ENCODE measurements at places on chromosomes 6 and 20.

DNA sequence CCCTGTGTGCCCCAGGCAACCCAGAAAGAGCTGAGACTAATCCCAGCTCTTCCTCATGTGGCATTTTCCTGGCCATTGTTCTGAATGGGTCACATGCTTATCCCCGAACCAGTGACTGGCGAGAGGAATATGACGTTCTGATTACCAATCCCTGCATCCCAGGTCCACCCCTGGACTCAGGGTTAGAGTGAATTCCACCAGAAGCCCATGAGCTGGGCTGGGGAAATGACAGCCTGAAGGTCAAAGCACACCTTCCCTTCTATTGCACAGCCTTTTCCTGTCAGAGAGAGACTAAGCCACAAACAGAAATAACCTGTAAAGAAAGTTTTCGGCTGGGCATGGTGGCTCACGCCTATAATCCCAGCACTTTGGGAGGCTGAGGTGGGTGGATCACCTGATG lies 70.9 kb downstream of the ZNF217 start:
- no peak for DNase-seq

DNA sequence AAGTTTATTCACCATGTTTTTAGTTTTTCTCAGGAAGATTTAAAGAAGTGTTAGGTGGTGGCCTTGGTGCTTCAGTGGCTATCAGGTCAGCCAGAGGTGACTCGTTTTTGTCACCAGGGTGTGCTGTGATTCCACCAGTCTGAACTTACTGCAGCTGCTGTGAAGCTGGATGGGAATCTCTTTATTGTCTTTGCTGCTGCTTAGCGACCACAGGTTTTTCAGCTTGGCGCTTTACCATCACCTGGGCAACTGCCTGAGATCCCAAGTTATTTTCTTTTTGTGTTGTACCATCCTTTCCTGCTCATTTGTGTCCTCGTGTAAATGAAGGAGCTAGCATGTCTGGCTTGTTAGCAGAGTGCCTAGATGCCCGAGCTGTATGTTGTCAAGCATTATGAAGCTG lies 146.9 kb downstream of the MACROD2 start:
- DNase-seq, result no peak

DNA sequence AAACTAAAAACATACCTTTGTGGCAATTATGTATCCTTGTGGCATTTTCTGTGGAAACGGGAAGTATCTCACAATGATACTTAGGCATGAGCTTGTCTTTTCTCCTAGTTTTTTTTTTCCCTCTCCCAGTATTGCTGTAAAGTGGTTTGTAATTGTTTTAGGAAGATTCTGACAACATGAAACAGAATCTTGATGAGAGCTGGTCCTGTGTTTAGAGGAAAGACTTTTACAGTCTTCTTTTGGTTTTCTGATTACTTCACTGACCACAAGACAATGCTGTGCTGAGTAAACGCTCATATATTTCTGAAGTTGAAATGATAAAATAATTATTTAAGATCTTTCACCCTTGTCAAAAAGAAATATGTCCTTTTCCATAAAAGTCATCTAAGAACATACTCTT lies 201.2 kb downstream of the FOXC1 start:
- no peak for DNase-seq

DNA sequence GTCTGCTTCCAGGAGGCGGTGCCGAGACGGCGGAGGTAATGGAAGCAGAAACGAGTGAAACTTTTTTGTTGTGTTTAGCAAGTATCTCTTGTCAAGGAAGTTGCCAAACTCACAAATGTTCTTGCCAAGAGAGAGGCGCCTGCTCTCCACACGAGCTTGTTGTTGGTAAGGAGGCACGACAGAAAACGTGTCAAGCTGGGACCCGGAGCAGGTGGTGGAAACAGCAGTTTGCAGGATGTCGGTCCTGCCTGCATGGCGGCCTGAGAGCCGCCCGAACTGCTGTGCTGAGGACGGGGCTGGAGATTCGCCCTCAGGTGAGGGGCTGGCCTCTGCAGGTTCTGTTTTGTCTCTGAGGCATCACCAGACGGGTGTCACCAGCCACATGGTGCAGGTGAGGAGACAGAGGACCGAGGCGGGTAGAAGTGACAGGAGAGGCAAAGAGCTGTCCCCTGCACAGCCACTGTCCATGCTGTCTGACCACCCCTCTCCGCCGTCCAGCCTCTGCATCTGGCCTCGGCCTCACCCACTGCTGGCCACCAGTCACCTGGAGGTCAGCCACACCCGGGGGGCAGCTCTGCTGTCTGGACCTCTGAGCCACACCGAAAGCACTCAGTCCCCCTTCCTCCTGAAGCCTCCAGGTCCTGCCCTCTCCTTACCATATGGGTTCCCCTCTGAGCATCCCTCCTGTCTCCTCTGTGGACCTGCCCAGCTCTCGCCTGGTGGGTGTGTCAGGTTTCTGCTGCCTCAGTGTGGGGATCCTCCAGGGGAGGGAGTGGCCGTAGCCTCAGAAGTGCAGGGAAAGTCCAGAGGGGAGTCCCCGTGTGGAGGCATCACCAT lies 261.5 kb downstream of the TAF4 start:
- DNase-seq, result peak; percentile 11

DNA sequence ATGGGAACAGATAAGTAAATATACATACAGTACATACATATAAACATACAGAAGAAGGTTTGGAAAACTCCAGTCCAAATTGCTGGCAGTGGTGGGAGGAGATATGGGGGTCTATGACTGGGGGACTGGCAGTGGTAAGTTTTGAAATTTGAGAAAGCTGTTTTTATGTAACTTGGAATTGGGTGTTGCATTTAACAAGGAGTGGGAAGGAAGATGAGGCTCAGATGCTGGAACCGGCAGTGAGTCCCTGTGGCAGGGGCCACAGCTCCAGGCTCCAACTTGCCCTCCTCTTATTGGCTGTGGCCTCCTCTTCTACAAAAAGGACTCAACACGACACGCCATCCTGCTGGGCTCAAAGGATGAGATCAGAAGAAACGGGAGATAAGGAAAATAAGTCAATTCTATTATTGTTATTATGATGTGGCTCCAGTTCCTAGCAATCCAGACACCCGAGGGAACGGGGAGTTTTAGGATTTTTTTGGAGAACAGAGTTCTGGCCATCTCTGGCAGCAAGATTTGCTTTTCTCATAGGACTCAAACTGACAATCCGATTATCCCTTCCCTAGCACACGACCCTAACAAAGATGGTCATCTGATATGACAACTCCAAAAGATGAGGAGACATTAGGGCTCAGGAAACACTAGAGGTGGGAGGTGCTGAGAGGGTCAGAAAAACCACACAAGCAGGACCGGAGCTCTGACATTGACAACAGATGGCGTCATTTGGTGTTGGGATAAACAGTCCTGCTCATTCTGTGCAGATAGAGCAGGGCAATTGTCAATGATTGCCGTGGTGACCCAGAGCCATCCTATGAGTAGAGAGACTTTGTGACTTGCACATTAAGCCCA lies 6.0 kb upstream of the TGM2 start:
- no peak for DNase-seq

GRCh38 chr20:21183722-21184121 lies 57.8 kb downstream of the KIZ start:
- DNase-seq, result no peak

- DNase-seq, result no peak
Measured at GRCh38 chr20:36859700-36860330, 16.1 kb upstream of the TLDC2 start.

DNA sequence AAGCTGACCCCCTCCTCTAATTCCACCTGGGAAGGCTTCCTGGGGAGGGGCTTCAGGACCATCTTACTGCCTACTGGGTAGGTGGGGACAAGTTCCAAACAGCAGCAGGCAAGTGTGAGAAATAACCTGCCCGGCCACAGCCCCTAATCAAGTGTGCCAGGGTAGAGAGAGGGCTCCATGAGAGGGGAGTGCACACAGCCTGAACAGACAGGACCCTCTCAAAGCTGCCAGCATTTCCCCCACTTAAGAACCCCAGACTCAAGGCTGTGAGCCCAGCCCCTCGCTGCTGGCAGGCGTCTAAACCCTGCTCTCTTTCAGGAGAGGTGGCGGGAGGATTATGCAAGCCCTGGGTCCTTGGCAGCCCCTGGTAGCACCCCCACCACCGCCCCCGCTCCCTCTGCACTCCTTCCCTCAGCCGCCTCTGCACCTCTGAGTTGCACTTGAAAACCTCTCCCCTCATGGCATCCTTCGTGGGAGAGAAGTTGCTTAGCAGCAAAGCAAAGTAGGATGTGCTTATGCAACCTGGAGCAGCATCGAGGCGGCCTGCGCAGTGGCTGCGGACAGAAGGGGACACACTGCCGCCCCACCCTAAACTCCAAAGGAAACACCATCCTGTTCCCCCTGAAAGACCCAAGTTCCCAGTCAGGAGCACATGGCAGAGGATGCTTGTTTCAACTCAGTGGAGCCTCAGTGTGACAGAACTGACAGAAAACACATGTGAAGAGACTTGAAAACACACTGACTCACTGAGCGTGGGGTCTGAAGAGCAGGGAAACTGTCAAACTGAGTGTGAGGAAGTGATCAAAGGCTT lies 10.5 kb downstream of the DDRGK1 start:
- no peak for DNase-seq

DNA sequence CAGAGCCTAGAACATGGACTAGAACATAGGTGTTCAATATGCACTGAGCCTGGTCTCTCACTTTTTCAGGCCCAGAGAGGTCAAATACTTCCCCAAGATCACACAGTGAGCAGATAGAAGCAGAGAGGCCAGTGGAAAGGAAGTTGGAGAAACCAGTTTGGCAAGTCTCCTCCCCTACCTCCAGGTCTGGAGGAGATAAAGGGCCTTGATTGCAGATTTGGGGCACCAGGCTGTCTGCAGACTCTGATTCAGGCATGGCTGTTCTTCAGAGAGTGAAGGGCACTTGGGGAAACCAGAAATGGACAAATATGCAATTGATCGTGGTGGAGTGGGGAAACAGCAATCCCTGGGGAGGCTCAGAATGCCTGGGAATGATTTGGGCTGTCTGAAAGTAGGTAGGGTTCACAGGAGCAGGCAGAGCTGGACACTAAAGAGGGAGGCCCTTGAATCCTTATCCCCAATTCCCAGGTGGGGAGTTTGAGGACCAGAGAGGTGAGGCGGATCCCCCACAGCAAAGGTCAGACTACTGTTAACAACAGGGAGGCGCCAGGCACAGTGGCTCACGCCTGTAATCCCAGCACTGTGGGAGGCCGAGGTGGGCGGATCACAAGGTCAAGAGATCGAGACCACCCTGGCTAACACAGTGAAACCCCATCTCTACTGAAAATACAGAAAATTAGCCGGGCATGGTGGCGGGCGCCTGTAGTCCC lies 2.3 kb downstream of the PEDS1 start:
- DNase-seq, result no peak

DNA sequence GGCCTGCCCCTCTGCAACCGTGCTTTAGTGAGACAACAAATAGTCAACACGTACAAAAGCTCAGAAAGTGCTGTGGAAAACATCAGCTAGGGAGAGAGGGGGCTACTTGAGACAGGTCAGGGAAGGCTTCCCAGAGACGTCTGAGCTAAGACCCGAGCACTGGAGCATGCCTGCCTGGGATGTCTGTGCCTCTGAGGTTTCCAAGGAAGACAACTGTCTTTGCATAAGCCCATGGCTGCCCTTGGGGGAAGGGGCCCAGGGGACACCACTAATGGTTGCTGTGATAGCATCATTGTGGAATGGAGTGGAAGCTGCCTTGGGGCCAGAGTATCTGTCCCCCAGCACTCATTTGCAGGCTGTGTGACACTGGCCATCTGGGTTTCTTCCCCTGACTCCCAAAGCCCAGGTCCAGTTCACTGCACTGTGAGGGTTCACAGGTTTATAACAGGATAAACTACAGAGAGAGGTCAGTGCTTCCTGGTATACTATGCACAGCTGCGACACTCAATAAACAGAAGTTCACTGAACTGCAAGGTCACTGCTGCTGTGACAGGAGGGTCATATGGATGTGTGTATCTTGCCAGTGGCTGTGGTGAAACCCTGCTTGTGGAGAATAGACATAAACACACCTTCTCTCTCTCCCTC lies 1.5 kb upstream of the ARFGEF2 start:
- no peak for DNase-seq

- DNase-seq, result no peak
Measured at GRCh38 chr20:47583551-47583950, 81.9 kb downstream of the NCOA3 start.

GRCh38 chr6:18268066-18268465 lies 3.7 kb upstream of the DEK start:
- DNase-seq, result no peak

DNA sequence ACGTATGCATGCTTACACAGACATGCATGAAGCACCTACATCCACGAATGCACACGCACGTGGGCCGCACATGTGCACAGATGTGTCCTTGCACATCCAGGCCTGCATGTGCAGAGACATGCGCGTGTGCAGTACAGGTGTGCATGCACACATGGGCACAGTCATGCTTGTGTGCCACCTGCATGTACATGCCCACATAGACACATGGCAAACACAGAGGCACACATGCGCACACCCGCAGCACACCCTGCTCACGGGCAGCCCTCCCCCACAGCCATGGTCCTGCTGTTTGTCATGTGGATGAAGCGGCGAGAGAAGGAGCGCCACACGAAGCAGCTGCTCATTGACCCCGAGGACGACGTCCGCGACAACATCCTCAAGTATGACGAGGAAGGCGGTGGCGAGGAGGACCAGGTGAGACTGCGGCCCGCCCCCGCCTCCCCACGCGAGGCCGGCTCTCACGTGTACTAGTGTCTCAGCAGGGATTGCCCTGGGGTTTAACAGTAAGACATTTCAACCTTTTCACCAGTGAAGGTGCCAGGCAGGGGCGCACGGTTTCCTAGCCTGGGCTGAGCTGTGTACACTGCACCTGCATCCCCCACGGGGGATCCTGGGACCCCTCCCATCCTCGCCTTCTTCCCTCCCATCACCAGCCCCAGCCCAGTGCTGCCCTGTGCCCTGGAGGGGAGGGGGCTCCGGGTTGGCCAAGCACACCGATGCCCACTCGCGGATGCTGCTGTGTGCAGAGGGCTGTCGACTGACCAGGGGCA lies 132.8 kb downstream of the TAF4 start:
- no peak for DNase-seq

GRCh38 chr20:5215672-5216304 lies 89.0 kb downstream of the CDS2 start:
- DNase-seq, result peak; percentile 52

GRCh38 chr6:158411998-158412397 lies 99.7 kb downstream of the TULP4 start:
- no peak for DNase-seq
